ENCODE measurements at places on chromosomes 2 and 18. TPM values are rescaled to one million over a fixed set of nuclear protein-coding genes. Genes with fewer than 3 reads are reported as not detected.

DNA sequence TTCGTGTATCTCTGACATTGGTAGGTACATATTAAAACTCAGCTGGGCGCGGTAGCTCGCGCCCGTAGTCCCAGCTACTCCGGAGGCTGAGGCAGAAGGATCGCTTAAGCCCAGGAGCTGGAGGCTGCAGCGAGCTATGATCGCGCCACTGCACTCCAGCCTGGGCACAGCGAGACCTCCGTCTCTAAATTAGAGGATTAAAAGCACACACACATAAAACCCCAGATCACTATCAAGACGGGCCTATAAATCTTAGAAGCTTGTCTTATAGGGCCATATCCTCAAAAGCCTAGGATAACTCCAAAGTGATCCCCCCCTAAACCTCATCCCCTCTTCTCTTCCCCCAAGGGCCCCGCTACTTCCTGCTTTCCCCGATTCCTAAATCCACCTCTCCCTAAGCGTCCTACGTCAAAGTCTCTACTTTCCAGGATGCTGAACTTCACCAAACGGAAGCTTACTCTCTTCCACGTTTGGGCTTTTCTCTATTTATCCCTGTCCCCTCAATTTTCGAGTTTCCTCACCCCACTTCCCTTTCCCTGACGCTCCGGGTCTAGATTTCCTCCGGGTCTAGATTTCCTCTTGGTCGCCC lies 707 bp downstream of the KRCC1 start:
- no peak for DNase-seq
- H3K36me3 ChIP-seq, result no peaks in the 10 kb centered on the region
- no peaks in the 10 kb centered on the region for H3K4me1 ChIP-seq
- peak overlapping the region; percentile 95 for H3K4me3 ChIP-seq
- H3K27ac ChIP-seq, result peak overlapping the region; percentile 84
- H3K27me3 ChIP-seq, result no peaks in the 10 kb centered on the region

- no peak overlapping the region for H3K27ac ChIP-seq
- H3K4me1 ChIP-seq, result no peaks in the 10 kb centered on the region
- H3K4me3 ChIP-seq, result no peak overlapping the region
- no peak for DNase-seq
Observed at GRCh38 chr2:223075301-223076270, 23.6 kb downstream of the KCNE4 start.

GRCh38 chr18:63071701-63072141 lies 247.8 kb downstream of the BCL2 start:
- H3K36me3 ChIP-seq, result no peaks in the 10 kb centered on the region
- no peaks in the 10 kb centered on the region for H3K4me1 ChIP-seq
- DNase-seq, result no peak
- no peaks in the 10 kb centered on the region for H3K27me3 ChIP-seq
- H3K27ac ChIP-seq, result no peak overlapping the region

GRCh38 chr2:68936427-68936826 lies 16.3 kb downstream of the GKN2 start:
- no peaks in the 10 kb centered on the region for H3K4me1 ChIP-seq
- H3K36me3 ChIP-seq, result no peaks in the 10 kb centered on the region
- no peak for DNase-seq
- no peak overlapping the region for H3K27ac ChIP-seq
- no peaks in the 10 kb centered on the region for H3K27me3 ChIP-seq

DNA sequence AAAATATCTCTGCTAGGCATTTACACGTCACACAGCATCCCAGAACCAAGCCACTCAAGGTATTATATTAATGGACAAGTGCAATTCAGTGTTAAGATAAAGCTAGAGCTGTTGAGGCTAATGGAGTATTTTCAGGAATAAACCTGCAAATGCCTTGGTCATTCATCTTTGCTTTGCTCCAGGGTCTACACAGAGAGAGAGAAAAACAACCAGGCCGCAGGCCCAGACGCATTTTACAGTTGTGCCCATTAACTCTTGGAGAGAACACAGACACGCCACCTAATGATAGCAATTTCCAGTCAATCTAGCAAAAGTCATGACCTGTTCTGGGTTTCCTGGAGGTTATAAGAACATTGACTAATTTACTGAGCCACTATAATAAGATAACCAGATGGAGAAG lies 829.3 kb downstream of the LRRTM4 start:
- H3K27me3 ChIP-seq, result no peaks in the 10 kb centered on the region
- DNase-seq, result no peak
- H3K27ac ChIP-seq, result no peak overlapping the region
- no peaks in the 10 kb centered on the region for H3K36me3 ChIP-seq

DNA sequence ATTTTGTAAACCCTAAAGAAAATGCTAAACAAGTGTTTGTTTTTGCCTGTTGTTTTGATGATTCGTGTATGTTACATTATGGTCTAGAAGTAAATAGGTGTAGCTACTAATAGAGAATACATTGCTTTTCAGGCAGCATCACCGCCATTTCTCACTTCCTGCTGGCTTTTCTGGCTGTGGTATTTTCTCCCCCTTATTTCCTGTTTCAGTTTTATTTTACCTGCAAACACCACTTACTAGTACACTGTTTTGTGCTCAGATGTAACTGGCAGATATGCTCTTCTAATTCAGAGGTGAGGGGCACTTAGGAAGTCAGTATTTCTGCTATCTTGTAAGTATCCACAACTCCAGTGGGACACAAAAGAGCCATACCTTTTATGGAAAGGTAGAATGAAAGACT lies 38.1 kb upstream of the SLC3A1 start:
- no peak for DNase-seq
- peaks cover 4% of the 10 kb centered on the region for H3K36me3 ChIP-seq
- no peak overlapping the region for H3K27ac ChIP-seq
- H3K27me3 ChIP-seq, result no peaks in the 10 kb centered on the region
- H3K4me1 ChIP-seq, result no peaks in the 10 kb centered on the region

- no peaks in the 10 kb centered on the region for H3K36me3 ChIP-seq
- no peak overlapping the region for H3K27ac ChIP-seq
- peaks cover 1% of the 10 kb centered on the region for H3K27me3 ChIP-seq
- H3K4me1 ChIP-seq, result no peaks in the 10 kb centered on the region
- no peak overlapping the region for H3K4me3 ChIP-seq
Observed at GRCh38 chr2:121303531-121304263, 18.7 kb upstream of the TFCP2L1 start.

- no peak for DNase-seq
- no peaks in the 10 kb centered on the region for H3K27me3 ChIP-seq
- no peak overlapping the region for H3K27ac ChIP-seq
- no peaks in the 10 kb centered on the region for H3K36me3 ChIP-seq
Observed at GRCh38 chr2:41483226-41483625, 564.6 kb upstream of the PKDCC start.

DNA sequence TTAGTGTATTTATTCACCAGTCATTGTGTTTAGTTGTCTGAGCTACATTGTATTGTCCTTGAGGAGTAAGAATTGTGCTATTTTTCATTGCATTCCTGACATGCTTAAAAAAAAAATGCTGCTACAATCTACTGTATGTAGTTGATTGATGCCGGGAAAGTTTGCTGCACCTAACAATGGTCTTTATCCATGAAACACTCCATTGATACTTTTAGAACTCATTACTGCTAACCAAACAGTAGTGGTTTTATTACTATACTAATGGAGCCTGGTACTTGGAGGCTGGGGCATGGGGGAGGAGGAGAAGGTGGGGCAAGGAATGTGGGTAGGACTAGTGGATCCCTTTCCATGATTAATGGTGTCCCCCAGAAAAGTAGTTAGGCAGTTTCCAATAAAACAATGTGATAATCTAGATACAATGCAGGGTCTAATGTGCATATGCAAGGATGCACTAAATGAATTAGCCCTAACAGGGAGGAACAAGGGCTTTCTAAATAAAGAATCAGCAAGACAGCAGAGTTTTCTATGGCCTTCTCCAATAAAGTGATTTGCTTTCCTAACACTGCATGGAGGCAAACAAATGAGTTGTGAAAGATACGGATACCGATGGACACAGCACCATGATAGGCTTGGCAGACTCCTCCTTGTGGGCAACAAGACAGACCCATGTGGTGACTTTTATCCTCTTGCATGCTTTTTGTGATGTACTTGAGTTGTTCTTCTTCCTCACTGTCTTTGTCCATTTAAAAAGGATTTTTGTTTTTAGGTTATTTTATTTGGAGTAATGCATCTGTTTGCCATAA lies 78.5 kb downstream of the FMNL2 start:
- H3K27me3 ChIP-seq, result no peaks in the 10 kb centered on the region
- H3K4me3 ChIP-seq, result no peak overlapping the region
- H3K4me1 ChIP-seq, result peaks cover 2% of the 10 kb centered on the region
- no peaks in the 10 kb centered on the region for H3K36me3 ChIP-seq
- DNase-seq, result no peak
- no peak overlapping the region for H3K27ac ChIP-seq

DNA sequence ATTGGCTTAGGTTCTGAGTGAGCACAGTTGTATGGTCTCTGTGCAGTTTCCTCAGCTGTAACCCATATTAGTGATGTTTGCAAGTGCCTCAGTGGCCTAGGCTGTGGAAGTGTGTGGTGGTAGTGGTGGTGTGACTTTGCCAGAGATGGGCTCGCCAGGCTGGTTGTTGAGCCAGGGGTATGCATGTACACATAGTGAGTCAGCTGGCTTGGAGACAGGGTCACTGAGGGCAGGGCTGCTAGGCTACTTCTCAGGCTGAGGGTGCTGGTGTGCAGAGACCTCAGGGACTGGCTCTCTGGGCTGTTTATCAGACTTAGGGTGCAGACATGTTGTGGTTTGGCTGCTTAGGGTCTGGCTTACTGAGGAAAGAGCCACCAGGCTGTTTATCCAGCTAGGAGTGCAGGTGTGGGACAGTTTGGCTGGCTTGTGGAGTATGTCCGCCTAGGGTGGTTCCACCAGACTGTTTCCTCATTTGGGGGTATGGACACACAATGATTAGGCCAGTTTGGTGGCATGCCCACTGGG lies 15.0 kb downstream of the APLF start:
- no peak for DNase-seq
- no peak overlapping the region for H3K4me3 ChIP-seq
- no peaks in the 10 kb centered on the region for H3K4me1 ChIP-seq
- no peak overlapping the region for H3K27ac ChIP-seq

DNA sequence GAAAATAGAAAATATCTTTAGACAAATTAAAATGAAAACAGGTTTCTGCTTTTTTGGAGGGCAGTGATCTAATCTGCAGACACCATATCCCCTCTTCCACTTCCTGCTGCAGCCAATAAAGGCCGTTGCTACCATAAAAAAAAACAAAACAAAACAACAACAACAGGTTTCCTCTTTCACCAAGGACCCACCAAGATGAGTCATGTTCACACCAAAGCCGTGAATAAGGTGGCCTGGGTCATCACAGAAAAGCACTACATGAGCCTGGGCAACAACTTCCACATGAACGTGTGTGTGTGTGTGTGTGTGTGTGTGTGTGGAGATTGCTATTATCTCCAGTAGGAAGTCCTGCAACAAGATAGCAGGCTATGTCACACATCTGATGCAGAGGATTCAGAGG lies 24.8 kb upstream of the TFCP2L1 start:
- H3K27me3 ChIP-seq, result no peaks in the 10 kb centered on the region
- DNase-seq, result no peak
- H3K27ac ChIP-seq, result no peak overlapping the region
- H3K4me1 ChIP-seq, result no peaks in the 10 kb centered on the region

- no peak for DNase-seq
- no peak overlapping the region for H3K27ac ChIP-seq
- peaks cover 8% of the 10 kb centered on the region for H3K4me1 ChIP-seq
Observed at GRCh38 chr18:48649231-48649630, 110.4 kb downstream of the CTIF start.

- no peak overlapping the region for H3K27ac ChIP-seq
- no peaks in the 10 kb centered on the region for H3K36me3 ChIP-seq
- no peak overlapping the region for H3K4me3 ChIP-seq
- H3K4me1 ChIP-seq, result no peaks in the 10 kb centered on the region
- DNase-seq, result no peak
Observed at GRCh38 chr18:80163183-80163582, 54.1 kb downstream of the ADNP2 start.

- H3K27ac ChIP-seq, result no peak overlapping the region
- H3K4me3 ChIP-seq, result no peak overlapping the region
- H3K27me3 ChIP-seq, result no peaks in the 10 kb centered on the region
Observed at GRCh38 chr2:38167968-38168350, 92.0 kb upstream of the CYP1B1 start.

DNA sequence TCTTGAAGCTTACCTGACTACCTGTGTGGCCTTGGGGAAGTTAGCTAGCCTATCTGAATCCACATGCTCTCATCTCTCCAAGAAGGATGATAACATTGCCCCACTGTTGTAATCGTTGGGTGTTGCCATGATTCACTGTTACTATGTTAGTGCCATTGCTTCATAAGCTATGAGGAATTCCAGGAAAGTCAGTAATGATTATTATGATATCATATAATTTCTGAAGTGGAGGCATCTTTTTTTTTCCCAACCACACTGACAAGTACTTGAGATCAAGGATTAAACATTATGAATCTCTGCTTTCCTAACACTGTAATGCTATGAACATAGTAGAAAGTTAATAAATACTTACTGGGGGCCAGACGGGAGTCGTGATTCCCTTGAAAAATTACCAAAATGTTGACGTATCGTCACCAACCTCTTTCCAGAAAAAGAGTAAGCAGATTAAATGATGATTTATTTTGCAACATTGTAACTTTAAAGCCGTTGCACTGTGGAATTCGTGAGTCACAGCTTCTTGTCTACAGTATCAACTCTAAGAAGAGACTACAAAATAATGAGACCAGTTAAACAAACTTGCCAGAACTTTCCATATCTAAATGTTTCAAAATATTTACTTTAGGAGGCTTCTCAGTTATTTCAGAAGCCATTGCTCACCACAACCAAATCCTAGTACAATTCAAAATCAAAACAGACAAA lies 459.9 kb downstream of the PIK3C3 start:
- H3K4me3 ChIP-seq, result no peak overlapping the region
- no peaks in the 10 kb centered on the region for H3K36me3 ChIP-seq
- no peaks in the 10 kb centered on the region for H3K27me3 ChIP-seq
- DNase-seq, result no peak
- H3K4me1 ChIP-seq, result no peaks in the 10 kb centered on the region

- peaks cover 5% of the 10 kb centered on the region for H3K27me3 ChIP-seq
- no peak for DNase-seq
- H3K27ac ChIP-seq, result no peak overlapping the region
- H3K4me1 ChIP-seq, result peaks cover 3% of the 10 kb centered on the region
Observed at GRCh38 chr2:69013840-69014821, 1.2 kb downstream of the ANTXR1 start.

Gene PIKFYVE
- total RNA-seq, result 35.8 TPM

Gene RDH14
- 23.6 TPM for total RNA-seq

Gene CHST9
- 25.3 TPM for total RNA-seq

Gene VWA3B
- not detected for total RNA-seq

Gene PDE1A
- 0.15 TPM for total RNA-seq

Gene CYP27C1
- 3.2 TPM for total RNA-seq

Gene LCLAT1
- total RNA-seq, result 20.4 TPM

Gene ACVR1
- 17.7 TPM for total RNA-seq

Gene POTEC
- total RNA-seq, result 0.07 TPM

Measured in H1 (cell line).